ENCODE measurements at places on chromosomes 7 and 10. TPM values are rescaled to one million over a fixed set of nuclear protein-coding genes. Genes with fewer than 3 reads are reported as not detected.

Gene GRM8
- total RNA-seq, result not detected

Gene SLC26A3
- 0.44 TPM for total RNA-seq

Gene ZPBP
- not detected for total RNA-seq

Gene OR2A25
- total RNA-seq, result not detected

Gene CHN2
- 1.6 TPM for total RNA-seq

- ATAC-seq, result no peak
Observed at GRCh38 chr7:71238581-71239295, 106.8 kb downstream of the GALNT17 start.

DNA sequence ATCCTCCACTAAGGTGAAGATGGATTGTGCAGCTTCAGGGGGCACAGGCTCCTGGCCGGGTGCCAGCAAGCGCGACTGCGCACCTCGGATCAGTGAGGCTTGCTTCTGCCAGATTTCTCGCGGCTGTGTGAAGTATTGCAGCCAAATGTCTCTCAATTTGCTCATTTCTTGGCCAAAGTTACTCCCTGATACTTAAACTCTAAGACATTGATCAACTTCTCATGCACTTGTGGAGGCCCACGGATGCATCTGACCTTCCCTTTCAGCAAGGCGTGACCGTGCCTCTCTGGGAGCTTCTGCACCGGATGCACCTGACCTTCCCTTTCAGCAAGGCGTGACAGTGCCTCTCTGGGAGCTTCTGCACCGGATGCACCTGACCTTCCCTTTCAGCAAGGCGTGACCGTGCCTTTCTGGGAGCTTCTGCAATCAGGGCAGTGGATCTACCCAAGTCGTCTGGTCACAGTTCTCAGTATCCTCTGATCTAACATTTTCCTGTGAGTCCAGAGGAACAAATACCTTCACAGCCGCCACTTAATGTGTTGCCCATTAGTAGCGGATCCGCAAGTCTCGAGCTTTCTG lies 248.3 kb downstream of the ADARB2 start:
- ATAC-seq, result peak; percentile 72

DNA sequence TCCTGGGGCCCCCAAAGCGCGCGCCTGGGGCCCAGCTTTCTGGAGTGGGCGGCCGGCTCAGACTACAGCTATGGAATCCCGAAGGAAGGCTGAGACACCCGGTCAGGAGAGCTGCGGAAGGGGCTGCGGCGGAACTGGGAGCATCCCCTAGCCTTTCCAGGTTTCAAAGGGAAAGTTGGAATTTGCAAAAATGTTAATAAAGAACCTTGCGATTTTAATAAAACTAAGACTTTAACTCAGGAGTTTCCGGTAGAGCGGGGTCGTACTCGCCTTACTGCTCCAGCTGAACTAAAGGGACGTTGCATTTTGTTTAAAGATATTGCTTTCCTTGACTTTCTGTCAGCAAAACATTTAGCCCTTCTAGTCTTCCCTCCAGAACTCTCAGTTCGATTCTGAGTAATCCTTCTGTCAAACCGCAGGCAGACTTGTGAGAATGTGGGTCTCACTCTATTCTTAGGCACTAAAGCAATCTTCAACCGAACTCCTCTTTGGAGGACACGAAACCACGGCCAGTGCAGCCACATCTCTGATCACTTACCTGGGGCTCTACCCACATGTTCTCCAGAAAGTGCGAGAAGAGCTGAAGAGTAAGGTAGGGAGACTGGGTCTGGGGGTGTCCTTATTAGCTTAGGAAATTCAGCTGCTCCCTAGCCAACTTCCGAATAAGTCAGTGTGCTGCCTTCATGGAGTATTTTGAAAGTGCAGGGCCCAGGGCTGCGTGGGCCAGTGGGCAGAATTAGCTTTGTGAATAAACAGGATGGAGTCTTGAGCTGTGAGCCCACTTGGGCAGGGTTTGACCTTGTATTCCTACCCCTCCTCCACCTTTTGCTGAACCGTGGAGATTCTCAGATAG lies 1.9 kb downstream of the CYP26A1 start:
- no peak for ATAC-seq

DNA sequence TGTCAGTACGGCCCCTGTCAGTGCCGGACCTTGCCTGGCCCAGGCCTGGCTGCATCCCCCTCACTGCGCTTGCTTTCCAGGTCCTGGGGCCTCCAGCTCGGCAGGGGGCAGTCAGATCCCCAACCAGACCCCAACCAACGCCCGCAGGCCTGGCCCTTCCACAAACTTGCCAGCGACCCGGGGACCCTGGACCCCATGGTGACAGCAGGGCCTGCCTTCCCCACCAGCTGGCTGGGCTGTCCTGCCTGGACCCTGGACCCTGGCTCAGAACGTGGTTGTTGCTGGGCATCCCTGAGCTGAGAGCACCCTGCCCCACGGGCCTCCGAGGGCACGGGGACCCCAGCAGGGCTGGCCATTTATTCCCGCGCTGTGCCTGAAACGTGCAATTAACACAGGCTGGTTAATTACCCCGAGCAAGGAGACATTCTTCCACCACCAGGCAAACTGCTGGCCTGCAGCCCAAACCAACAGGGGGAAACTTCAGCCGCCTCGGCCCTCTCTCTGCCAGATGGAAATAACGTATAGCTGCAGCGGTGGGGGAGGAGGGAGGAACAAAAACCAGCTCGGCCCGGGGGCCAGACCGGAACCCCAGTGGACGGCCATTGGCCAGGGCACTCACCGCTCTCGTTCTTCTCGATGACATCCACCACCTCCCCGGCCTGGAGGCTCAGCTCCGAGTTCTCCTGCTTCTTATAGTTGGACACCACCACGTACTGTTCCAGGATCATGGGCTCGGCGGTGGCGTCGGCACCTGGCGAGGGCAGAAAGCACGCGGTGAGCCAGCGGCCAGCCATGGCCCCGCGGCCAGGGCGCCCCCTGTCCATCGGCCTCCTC lies 167.1 kb downstream of the NEURL1 start:
- ATAC-seq, result peak; percentile 3

DNA sequence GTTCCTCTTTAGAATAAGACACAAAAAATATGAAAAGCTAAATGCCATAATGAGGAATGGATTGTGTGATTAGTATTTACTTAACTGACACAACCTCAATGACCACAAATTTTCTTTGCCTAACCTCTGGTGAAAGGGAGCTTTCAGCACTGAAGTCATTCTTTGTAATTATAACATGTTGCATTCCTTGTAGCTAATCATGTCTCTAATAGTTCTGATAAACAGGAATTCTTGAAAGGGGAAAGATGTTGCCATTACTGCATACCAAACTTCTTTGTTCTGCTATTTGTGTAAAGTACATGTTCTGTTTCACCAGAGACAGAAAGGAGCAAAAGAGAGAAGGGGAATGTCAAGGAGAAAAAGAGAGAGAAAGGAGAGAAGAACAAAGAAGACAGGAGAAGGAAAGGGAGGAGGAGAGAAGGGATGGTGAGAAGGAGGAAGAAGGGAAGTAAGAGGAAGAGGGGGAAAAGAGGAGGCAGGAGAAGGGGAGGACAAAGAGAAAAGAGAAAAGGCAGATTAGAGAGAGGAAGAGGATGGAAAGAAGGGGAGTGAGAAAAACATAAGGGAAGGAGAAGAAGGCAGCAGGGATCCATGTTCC lies 120.9 kb downstream of the SEMA3D start:
- no peak for ATAC-seq

- peak; percentile 88 for ATAC-seq
Observed at GRCh38 chr7:142854372-142855113, at the start of gene EPHB6. Gene EPHB6 (plus strand): TSS chr7:142855076. CDS start chr7:142863228, 8,152 bp downstream.

DNA sequence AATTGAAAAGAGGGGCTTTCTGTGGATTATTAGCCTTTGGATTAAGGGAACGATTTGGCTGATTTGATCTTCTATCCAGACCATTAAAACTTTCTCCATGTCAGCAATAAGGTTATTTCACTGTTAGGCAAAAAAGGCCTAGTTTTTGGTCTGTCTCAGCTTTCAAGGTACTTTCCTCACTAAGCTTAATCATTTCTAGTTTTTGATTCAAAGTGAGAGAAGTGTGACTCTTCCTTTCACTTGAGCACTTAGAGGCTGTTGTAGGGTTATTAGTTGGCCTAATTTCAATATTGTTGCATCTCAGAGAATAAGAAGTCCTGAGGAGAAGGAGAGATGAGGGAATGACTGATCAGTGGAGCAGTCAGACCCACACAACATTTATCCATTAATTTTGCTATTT lies 596.0 kb upstream of the TPK1 start:
- no peak for ATAC-seq

DNA sequence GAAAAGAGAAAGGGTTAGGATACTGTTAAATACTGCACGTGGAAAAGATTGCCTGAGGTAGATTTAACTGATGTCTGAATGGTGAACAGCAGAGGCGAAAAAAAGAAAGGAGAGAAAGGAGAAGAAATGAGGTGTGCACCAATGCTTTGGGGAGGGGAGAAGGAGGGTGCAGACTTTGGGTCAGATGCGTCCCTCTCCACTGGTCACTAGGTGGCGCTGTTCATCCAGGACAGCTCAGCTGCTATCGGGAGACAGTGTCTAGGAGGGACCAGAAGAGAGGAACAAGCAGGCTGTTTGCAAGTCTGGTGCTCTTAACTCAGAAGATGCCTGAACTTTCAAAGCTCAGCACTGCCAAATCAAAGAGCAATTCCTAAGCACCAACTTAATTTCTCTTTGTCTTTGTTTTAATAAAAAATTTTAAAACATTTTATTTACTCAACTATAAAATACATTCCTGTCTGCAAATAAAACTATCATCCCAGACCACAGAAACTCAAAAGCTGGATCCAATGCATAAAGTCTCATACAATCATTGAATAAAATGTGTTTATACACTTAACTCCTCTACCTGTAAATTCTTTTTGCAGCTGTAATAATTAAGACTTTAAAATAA lies 83.9 kb upstream of the PDLIM1 start:
- ATAC-seq, result peak; percentile 94

- ATAC-seq, result peak; percentile 11
Observed at GRCh38 chr10:68560943-68561864, 1.1 kb downstream of the TET1 start.

GRCh38 chr7:133272336-133272735 lies 19.5 kb downstream of the EXOC4 start:
- no peak for ATAC-seq

DNA sequence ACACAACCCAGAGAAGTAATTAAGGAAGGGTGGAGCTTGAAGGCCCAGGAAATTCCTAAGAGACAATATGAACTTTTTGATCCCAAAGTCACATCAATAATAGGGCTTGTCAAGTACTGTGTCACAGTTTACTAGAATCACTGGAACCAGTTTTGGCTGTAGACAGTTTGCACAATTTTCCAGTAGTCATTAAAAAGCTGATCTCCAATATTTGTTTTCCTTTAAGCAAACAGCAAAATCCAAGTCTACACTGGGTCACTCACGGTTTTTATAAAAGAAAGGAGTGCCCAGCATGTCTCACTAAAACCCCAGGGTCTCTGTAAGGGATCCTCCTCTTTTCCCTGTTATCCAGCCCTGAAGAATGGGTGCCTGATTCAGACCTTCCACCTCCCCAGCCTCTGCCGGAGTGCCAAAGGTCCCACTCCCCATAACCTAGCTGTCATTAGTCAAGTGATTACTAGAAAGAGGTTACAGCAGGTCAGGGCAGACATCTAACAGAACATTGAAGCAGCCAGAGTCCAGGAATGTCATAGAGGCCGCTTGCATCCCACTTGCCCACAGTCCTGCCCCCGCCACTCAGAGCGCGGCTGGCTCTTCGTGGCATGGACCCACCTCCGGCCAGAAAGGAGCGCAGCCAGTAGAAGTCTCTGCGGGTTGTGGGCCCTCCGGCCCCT lies 552 bp downstream of the SLC25A16 start:
- peak; percentile 1 for ATAC-seq

DNA sequence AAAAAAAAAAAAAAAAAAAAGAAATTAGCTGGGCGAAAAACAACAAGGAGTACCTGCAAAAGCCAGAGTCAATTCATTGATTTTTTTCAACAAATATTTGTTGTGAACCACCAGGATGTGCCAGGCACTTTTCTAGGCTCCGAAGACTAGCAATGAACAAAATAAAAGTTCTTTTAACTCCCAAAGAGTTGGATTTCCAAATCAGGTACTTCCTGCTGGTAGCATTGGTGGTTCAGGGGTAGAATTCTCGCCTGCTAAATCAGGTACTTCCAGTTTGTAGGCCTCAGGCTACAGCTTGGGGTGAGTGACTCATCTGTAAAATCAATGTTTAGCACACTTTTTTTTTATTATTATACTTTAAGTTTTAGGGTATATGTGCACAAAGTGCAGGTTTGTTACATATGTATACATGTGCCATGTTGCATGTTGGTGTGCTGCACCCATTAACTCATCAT lies 10.9 kb downstream of the PPA1 start:
- ATAC-seq, result peak; percentile 88

DNA sequence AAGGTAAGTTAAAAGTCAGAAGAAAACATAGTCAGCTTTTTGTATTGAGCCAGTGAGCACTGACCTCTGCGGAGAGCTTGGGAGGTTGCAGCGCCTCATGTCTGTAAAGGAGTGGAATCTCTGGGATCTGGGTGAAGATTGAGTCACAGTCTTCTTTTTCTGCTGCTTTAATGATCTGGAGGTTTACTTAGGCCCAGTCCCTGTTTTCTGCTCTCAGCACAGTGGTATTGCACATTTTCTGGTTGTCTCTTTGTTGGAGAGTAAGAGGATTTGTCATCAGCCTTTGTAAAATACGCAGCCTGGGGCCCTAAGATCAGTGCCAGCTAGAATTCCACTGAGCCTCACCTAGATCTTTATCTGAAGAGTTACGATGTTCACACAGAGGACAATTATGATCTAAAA lies 58.3 kb upstream of the GJD4 start:
- ATAC-seq, result peak; percentile 29

GRCh38 chr7:37488163-37488764 lies 39.6 kb upstream of the ELMO1 start:
- no peak for ATAC-seq

- no peak for ATAC-seq
Observed at GRCh38 chr7:141557360-141557759, 6.2 kb downstream of the AGK start.

DNA sequence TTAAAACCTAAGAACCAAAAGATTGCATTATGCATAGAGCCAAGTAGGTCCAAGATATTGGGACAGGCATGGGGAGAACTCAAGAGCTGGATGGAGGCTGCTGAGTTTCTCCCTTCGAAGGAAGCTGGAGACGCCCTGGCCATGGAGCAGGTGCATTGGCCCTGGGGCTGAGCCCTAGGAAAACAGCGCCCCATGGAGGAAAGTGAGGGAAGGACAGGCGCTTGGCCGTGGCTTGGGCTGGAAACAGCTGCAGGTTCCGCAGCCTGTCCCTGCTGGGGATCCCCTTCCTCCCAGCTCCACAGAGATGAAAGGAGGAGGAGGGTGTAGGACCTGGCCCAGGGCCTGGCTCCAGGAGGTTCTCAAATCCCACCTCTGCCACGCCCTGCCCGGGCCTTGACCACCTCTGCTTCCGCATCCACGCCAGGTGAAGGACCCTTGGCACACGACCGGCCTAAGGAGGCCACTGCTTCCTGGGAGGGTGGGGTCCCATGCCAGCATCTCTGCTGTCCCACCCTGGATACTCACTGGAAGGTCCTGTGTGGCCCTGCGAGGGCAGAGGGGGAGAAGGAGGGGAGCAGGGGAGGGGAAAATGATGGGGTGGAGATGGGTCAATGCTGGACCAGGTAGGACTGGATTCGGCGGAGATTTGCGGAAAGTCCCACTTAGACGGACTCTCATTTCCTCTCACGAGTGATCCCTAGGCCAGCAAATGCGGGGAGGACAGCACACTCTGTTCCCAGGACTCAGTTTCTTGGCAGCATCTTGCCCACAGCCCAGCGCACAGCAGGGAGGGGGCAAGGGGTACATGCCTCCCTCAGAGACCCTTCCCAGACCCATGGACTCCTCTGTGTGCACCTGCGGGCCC lies 258.6 kb upstream of the TCERG1L start:
- ATAC-seq, result no peak

GRCh38 chr10:121309164-121309563 lies 289.1 kb downstream of the FGFR2 start:
- no peak for ATAC-seq

- no peak for ATAC-seq
Observed at GRCh38 chr10:112562122-112562521, 115.1 kb downstream of the VTI1A start.
